ENCODE measurements at places on chromosomes 2 and 18.
A peak's percentile ranks its signal among the peaks of the same experiment; 100 is the strongest.

DNA sequence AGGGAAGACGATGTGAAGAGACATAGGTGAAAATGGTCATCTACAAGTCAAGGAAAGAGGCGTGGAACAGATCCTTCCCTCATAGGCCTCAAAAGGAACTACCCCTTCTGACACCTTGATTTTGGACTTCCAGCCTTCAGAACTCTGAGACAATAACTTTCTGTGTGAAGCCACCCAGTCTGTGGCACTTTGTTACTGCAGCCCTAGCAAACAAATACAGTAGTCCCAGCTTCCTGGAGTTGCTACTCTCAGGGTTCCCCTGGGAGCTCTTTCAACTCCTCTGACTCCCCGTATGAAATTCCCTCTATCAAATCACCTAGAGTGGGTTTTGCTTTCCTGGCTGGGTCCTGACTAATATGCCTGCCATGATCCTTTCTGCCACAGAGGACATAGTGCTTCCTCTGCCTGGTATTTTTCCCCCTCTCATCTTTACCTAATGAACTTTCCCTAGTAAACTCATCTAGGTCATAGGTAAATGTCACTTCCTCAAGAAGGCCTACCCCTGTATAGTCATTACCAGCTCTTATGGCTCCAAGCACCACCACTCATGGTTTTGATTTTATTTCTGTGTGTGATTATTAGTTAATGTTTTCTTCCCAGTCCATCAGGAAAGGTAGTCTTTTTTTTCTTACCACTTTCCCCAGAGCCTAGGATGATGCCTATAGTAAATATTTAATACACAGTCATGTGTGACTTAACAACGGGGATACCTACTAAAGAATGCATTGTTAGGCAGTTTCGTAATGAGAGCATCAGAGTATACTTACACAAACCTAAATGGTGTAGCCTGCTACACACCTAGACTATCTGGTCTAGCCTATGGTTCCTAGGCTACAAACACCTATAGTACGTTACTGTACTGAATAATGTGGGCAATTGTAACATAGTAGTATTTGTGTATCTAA is 111.5 kb upstream of the LGALSL start:
- no peak for DNase-seq

GRCh38 chr2:235779444-235779896 is 285.6 kb downstream of the AGAP1 start:
- peak; percentile 86 for DNase-seq

DNA sequence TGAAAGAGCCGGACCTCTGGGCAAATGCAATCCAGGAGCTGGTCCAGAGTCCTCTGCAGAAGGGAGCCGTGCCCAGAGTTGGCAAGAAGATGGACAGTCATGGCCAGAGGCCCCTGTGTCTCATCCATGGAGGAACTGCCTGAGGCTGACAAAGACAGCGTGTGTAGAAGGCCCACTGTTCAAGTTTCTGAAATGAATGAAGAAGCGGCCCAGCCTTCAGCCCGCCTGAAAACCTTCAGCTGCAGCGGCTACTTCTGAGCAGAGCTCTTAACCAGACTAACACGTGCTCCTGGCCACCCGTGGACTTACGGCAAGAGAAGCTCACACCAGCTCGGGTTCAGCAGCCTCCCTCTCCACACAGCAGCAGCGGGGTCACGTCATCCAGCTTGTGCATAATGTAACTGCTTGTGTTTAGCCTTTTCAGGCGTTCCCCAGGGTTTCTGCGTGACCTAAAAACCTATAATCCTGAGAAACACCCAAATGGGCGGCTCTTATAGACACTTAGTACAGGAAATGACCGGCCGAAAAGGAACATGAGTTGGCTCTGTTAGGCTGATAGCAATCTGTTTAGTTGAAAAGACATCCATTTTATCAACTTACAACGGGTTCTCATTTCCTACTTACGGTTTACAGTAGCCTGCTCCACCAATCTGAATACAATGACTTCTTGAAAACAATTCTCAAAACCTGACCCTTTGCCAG is at the start of gene FAM124B:
FAM124B (minus strand) TSS at position 467 of the 702 bp plus-strand sequence; CDS start at position 128, 339 bp downstream.
- peak; percentile 60 for DNase-seq

GRCh38 chr18:76875390-76876325 is 53.3 kb downstream of the ZNF236 start:
- DNase-seq = peak; percentile 68

GRCh38 chr2:217650716-217651360 is 352.0 kb downstream of the TNS1 start:
- DNase-seq = peak; percentile 48

DNA sequence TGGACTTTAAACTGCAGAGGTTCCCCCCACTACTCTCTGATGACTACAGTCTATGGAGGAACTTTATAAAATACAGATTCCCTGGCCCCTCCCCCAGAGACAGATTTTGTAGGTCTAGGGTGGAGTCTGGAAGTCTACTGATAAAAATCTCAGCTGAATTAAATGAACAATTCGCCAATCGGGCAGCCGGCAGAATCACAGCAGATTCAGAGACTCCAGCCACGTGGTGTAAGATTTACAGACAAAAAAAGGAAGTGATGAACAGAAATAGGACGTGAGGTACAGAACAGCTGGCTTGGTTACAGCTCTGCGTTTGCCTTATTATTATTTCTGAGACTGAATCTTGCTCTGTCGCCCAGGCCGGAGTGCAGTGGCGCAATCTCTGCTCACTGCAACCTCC is 21.4 kb upstream of the MTA3 start:
- DNase-seq = no peak

- no peak for DNase-seq
Observed at GRCh38 chr18:76859474-76860339, 37.4 kb downstream of the ZNF236 start.

DNA sequence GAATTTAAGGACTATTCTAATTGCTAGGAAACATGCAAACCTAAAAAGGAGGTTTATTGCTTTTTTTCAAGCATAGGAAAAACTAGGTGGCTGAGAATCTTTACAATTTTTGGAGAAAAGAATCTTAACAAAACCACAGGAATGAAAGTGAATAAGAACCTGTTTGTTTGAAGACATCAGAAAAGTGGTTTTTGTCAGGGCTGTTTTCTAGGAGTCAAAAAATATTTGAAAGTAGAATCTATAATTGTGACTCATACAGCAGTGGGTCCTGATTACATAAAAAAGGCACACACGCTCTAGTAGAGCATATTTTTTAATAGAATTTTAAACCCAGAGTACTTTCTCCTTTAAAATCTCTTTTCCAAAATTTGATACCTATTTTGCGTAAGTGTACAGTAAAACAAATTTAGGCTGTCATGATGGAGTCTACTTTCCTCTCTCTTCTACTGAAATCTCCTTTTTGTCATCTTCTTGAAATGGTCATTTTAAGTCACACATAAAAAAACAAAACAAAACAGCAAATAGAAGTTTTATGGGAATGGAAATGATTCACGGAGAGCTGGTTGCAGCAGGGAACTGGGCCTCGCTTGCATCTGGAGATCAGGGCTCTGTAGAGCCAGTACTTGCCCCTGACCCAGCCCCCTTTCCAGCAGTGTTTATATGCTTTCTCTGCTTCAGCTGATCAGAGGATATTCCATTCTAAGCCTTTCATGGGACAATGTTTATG is 59.1 kb upstream of the PELI1 start:
- DNase-seq = no peak

DNA sequence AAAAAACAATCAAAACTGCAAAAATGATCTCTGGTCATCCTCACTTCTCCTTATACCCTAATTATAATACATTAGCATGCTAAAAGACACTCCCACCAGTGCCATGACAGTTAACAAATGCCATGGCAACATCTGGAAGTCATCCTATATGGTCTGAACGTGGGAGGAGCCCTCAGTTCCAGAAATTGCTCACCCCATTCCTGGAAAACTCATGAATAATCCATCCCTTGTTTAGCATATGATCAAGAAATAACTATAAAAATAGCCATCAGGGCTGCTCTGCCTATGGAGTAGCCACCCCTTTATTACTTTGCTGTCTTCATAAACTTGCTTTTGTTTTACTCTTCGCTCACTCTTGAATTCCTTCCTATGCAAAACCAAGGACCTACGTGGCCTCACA is 5.7 kb upstream of the C2orf80 start:
- no peak for DNase-seq

GRCh38 chr2:62343636-62344337 is 147.9 kb downstream of the B3GNT2 start:
- no peak for DNase-seq

DNA sequence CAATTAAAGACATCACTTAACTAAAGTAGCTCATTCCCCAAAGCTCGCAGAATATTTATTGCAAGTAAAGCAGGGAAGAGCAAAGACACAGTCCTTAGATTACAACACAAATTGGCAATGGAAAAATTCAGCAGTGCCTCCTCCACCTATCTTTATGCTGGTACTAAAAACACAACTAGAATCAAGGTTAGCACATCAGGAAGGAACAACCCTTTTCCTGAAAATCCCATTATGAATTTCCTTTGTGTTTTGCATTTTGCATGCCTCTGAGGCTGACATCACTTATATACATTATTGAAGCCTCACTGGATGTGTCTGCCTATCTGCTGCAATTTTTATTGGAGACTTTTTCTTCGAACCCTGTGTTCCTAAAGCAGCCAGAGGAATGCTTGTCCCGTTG is 193.8 kb upstream of the STK17B start:
- no peak for DNase-seq

DNA sequence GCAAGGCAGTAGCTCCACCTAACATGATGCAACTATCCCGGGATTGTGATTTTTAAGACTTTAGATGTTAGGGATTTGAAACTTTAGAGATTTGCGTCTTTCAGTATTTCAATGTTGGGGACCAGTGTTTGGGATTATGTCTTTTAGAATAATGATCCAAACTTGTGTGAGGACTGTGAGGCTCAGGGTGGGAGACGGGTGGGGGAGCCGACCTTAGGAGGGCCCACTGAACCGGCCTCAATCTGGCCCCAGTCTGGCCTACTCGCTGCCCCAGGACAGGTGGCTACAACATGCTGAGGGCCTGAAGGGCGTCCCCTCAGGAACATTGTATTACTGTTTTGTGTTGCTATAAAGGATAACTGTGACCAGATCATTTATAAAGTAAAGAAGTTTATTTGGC is 10.7 kb downstream of the AMER3 start:
- no peak for DNase-seq

DNA sequence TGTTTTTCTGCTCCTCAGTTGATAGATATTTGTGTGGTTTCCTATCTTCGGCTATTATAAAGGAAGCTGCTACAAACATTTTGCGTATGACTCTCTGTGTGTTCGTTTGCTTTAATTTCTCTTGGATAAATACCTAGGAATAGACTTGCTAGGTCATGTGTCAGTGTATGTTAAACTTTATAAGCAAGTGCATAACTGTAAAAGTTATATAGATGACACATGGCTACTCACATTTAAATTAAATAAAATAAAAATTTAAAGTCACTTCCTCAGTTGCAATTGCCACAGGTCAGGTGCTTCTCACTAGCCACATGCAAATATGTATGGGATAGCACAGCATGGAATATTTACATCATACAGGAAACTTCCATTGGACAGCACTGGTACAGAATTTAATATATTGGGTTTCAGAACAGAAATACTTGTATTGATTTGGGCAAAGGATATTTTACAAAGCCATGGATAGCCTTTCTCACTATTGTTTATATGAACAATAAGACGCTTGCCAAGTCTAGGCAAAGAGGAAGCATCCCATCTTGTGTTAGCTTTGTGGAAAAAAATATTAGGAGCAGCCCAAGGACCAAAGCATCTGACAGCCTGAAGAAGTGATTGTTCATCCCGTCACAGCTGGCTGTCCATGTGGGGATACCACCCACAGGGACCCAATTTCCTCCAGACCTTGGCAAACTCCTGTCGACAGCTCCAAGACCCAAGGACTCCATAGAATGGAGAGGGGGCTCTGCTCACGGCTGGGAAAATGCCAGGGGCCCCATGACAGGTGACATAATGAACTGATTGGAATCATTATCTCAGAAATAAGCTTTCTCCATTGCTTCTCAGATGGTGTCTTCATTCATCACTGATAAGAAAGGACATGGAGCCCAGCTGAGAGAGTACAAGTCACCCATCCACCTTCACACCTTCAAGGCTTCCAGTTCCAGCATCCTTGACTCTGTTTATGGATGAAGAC is 196.7 kb downstream of the SH3BP4 start:
- DNase-seq = no peak

DNA sequence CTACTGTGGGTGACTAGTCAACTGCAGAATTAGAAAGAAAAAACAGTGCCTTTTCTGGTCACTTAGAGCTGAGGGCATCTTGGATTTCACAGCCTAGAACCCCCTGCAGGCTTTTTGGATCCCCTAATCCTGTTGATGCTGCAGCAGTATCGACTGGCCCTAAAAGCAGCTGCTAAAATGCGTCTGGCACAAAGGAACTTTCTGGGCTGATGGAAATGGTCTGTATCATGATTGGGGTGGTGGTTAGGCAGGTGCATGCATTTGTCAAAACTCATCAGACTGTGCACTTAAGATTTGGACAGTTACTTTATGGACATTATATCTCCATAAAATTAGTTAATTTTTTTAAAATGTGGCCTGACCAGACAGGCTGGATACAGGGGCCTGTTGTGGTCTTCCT is 149.8 kb downstream of the KLHL29 start:
- DNase-seq = no peak

DNA sequence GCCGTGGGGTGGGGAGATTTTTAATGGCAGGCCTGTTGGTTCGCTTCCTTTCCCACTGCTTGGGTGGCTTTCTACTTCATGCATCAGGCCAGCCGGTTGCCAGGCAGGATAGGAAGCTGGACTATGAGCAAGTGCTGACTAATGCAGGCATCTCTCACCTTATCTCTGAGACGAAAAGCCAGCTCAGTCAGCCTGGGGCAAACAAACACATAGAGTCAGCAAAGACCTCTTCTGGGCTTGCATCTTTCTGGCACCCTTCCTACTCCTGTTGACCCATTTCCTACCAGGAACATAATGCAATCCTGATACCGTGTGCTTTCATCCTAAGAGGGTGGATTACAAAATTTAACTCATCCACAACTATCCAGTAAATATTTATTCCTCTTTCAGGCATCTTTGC is 416.6 kb upstream of the MEX3C start:
- DNase-seq = no peak

GRCh38 chr18:61572871-61573270 is 239.6 kb downstream of the CDH20 start:
- DNase-seq = no peak

- DNase-seq = no peak
Observed at GRCh38 chr2:131039535-131039907, 53.7 kb downstream of the FAM168B start.

- no peak for DNase-seq
Observed at GRCh38 chr2:58308435-58308834, 67.3 kb upstream of the FANCL start.
